Omental fat pad (tissue), 4 donors: ENCODE measurements at places on chromosomes 2 and 18. TPM values are rescaled to one million over a fixed set of nuclear protein-coding genes. Genes with fewer than 3 reads are reported as not detected.

- DNase-seq, result peak; percentile 84
Observed at GRCh38 chr2:70871398-70872211, 36.0 kb upstream of the CD207 start.

HOXD8 gene
- 7.2 TPM for total RNA-seq

GRCh38 chr2:231680992-231681852 lies 27.1 kb upstream of the PTMA start:
- peak; percentile 49 for DNase-seq

GRCh38 chr18:45370255-45371010 lies 244.8 kb upstream of the SLC14A2 start:
- DNase-seq, result peak; percentile 28

GCG gene
- not detected for total RNA-seq

DNA sequence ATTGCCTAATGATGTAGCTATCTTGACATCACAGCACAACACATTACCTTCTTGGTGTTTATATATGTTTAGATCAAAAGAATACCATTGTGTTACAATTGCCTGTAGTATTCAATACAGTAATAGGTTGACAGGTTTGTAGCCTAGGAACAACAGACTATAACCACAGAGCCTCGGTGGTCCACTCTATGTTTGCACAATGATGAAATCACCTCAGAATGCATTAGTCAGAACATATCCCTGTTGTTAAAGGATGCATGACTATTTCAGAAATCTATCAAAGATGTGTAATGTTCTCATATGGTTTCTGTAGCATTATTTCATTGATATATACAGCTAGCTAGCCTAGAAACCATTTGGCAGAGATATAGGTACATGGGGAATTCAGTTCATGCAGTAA lies 8.9 kb downstream of the METTL5 start:
- no peak for DNase-seq
